ENCODE measurements at places on chromosomes 16 and 17. TPM values are rescaled to one million over a fixed set of nuclear protein-coding genes. Genes with fewer than 3 reads are reported as not detected.
A peak's percentile ranks its signal among the peaks of the same experiment; 100 is the strongest.

Gene PIPOX
- total RNA-seq: 2.2 TPM

Gene C17orf100
- total RNA-seq: 2.0 TPM

Gene KRTAP2-3
- total RNA-seq: not detected

GRCh38 chr17:75753514-75754377, 11.2 kb downstream of the GALK1 start:
- peak; percentile 80 for DNase-seq

Gene CD300LB
- not detected for total RNA-seq

- peak; percentile 13 for DNase-seq
These were observed 61.9 kb downstream of the BANP start for GRCh38 chr16:88013091-88013609.

DNA sequence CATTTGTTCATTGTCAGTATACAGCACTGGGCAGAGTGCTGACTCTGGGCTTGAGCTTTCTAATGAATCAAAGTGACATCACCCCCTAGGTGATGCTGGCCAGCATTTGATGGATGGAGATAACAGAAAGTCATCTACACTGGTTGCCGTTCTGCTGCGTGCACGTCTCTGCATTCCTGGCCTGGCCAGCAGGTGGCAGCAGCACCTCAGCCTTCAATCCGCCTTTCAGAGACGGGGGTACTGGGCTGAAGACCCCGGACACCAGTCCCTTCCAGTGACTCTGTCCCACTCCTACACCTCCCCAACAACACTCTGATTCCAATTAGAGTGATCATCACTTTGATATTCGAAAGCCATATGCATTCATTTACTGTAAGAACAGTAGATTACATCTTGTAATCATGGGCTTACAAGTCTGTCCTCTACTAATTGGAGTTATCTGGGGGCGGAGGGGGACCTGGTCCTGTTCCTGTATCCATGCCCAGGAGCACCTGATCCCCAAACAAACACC, 6.0 kb downstream of the CPSF4L start:
- DNase-seq: peak; percentile 63

Gene SCN4A
- 0.04 TPM for total RNA-seq

All from CD8-positive, alpha-beta memory T cell (primary cell).